ENCODE measurements at places on chromosomes 7 and 10.

- no peak for DNase-seq
Measured at GRCh38 chr10:128386231-128386630, 260.0 kb upstream of the MKI67 start.

GRCh38 chr10:133614830-133615580, 11.6 kb downstream of the FRG2B start:
- DNase-seq = no peak

- DNase-seq = no peak
Measured at GRCh38 chr10:131249238-131249954, 62.1 kb downstream of the TCERG1L start.

GRCh38 chr7:158805937-158806336, 23.4 kb downstream of the ESYT2 start:
- no peak for DNase-seq

- no peak for DNase-seq
Measured at GRCh38 chr7:15648461-15648961, 38.0 kb downstream of the MEOX2 start.

DNA sequence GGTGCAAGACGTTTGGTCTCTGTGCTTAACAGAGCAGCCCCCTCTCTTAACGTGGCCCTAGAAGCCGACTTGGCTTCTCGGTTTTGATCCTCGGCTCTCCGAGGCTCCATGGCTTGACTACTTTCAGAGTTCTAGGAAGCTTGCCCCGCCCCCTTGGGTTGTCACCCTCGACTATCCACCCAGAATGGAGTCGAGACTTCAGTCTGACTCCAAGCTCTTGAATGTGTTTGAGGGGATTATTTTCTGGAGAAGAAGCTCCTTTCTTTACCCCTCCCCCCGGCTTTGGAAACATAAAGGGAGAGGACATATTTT, 448 bp downstream of the SEC24C start:
- peak; percentile 74 for DNase-seq

DNA sequence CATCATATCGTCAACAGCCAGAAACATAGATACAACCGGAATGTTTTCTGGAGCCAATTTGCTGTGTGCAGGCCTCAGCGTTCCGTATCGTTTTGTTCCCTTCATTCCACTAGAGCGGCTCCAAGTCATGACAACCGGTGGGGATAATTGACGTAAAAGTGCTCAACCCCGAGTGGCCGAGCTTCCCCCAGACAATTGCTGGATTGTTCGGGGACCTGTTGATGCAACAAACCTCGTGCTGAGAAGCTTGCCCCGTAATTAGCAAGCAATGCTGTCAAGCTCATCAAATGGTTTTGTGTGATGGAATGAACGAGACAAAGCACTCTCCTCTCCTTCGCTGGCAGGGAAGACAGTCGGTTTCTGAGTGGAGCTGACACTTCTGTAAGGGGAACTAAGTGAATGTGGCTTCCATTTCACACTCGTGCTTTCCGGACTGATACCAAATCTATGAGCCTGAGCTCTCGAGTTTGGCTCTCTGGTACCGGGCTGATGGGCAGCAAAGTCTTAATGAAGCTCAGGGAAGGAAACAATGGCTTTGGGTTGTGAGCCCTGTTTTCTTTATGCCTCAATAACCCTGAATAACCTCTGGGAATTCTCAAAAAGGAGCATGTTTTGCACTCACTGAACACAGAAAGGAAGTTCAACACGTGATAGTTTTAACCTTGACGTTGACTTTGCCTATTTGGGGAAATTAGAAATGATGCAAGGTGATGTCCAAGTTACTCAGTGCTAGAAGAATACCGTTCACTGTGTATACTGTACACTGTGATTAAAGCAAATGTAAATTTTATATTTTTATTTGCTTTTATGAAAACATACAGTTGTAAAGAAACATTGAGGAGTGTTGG, 220.5 kb downstream of the BAMBI start:
- no peak for DNase-seq

GRCh38 chr10:33179067-33179466, 155.4 kb downstream of the NRP1 start:
- no peak for DNase-seq

DNA sequence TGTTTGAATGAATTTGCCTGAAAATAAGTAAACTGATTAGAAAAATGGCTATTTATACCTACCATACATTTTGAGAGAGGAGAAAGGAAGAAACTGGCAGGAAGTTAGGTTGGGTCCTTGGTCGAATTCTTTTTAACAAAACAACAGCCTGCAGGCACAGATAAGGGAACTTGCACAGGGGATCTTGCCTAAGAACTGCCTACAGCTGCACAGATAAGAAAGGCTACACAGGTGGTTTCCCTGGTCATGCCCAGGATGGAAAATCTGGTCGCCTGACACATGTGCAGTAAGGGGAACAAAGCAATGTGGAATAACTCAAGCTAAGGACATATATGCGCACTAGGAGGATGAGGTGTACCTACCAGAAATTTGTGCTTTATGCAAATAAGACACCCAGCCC, 732.1 kb upstream of the POT1 start:
- DNase-seq = no peak

- no peak for DNase-seq
Measured at GRCh38 chr7:111750228-111750627, 187.9 kb upstream of the IMMP2L start.

GRCh38 chr10:73439055-73439454, 5.7 kb upstream of the MSS51 start:
- DNase-seq = no peak

GRCh38 chr10:21260066-21260465, 265.4 kb downstream of the SKIDA1 start:
- no peak for DNase-seq

GRCh38 chr7:42478717-42479116, 241.7 kb upstream of the GLI3 start:
- no peak for DNase-seq

DNA sequence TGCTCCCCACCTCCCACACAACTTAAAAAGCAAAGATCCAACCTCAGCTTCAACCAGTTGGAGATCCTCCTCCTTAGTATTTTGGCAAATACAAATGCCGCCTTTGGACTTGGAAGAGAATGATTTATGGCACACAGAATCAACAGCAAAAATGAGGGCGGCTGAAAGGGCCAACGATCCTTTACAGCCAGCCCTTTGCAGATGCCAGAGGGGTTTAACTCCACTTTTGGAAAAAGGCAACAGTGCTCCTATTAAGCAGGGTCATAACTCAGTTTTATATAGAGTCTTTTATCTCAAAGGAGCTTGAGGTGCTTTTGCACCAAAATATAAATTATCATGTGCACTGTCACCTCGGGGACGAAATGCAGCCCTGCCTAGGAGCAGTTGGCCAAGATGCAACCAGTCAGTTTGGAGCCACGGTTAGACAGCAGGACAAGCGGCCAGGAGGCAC, 56.7 kb upstream of the JCAD start:
- no peak for DNase-seq

- DNase-seq = no peak
Measured at GRCh38 chr10:112963835-112964234, 13.8 kb downstream of the TCF7L2 start.

- no peak for DNase-seq
Measured at GRCh38 chr10:49478819-49479218, 60.1 kb downstream of the ERCC6 start.

DNA sequence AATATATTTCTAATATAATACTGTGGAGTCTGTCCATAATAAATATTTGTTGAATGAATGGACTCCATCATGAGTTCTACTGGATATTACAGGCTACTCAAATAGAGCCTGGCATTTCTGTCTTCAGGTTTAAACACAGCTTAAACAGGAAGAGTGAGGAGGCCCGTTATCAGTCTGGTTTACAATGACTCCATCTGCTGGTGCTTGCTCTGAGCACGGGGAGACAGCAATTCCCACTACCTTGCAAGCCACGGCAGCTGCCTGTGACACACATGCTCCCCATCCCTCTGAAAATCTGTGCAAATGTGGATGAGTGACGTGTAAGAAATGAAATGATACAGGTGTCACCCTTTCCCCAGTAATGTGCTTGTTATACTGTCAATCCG, 293.5 kb upstream of the IMMP2L start:
- no peak for DNase-seq

GRCh38 chr10:121409466-121410104, 188.7 kb downstream of the FGFR2 start:
- no peak for DNase-seq

DNA sequence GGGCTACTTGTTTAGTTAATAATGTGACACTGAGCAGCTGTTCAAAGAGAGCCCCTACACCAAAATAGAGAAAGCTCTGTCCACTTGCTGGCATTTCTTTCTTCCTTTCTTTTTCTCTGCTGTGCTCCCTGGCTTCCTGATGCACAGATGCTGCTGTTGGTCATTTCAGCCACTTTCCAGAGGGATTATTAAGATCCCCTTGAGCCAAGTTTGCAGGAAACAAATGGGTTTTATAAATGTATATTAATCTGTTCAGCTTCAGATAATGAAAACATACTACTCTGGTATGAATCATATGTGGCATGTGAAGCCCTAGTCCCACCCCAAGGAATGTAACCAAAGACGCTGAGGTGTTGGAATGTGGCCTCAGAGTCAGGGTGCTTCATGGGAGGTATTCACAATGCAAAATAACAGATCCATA, 638.2 kb upstream of the FZD8 start:
- DNase-seq = no peak

GRCh38 chr10:61612009-61612408, 50.7 kb upstream of the CABCOCO1 start:
- no peak for DNase-seq

GRCh38 chr7:29326864-29327263, 132.3 kb downstream of the CHN2 start:
- no peak for DNase-seq

- no peak for DNase-seq
Measured at GRCh38 chr10:100749059-100749308, 3.6 kb downstream of the PAX2 start.

- DNase-seq = no peak
Measured at GRCh38 chr7:36971515-36972139, 247.3 kb upstream of the AOAH start.

DNA sequence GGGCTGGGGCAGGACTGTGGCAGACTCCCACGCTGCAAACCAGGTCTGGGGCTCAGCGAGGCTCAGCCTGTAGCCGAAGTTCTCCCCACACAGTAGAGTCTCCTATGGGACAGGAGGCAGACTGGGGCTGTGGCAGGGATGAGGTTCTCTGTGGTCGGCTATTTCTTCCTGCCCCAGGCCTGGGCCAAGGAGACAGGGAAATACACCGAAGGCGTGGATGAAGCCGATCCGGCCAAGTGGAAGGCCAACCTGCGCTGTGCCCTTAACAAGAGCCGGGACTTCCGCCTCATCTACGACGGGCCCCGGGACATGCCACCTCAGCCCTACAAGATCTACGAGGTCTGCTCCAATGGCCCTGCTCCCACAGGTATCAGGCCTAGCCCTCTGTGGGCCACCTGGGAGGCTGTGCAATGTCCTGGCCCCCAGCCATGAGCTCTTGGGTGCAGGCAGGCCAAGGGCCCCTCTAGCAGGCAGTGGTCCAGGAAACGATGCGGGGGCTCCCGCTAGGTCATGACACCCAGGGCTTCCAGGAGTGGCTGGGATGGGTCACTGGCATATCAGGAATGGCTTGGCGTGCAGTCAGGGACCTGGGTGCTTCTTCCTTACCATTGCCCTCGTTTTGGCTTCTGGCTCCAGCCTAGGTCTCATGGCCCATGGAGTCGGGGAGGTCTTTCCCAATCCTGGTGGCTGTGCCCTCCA, 8.1 kb downstream of the IRF5 start:
- DNase-seq = no peak

GRCh38 chr10:5089865-5090264, 4.3 kb upstream of the AKR1C3 start:
- no peak for DNase-seq

GRCh38 chr7:51312951-51313737, 3.5 kb downstream of the COBL start:
- DNase-seq = no peak

DNA sequence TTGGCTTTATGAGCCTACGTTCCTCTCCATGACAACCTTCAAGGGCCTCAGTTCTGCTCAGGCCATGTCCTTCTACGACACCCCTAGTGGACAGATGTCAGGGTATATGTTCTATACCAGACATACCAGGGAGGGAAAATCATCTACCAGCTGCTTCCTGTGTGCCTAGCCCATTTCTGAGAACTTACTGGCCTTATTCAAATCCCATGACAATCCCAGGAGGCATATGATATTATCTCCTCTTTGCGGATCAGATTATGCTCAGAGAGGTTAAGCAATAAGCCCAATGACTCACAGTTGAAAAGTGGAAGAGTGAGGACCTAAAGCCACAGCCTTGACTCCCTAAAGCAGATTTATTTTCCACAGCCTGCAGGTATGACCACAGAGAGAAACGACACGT, 139.3 kb downstream of the GLI3 start:
- DNase-seq = no peak

DNA sequence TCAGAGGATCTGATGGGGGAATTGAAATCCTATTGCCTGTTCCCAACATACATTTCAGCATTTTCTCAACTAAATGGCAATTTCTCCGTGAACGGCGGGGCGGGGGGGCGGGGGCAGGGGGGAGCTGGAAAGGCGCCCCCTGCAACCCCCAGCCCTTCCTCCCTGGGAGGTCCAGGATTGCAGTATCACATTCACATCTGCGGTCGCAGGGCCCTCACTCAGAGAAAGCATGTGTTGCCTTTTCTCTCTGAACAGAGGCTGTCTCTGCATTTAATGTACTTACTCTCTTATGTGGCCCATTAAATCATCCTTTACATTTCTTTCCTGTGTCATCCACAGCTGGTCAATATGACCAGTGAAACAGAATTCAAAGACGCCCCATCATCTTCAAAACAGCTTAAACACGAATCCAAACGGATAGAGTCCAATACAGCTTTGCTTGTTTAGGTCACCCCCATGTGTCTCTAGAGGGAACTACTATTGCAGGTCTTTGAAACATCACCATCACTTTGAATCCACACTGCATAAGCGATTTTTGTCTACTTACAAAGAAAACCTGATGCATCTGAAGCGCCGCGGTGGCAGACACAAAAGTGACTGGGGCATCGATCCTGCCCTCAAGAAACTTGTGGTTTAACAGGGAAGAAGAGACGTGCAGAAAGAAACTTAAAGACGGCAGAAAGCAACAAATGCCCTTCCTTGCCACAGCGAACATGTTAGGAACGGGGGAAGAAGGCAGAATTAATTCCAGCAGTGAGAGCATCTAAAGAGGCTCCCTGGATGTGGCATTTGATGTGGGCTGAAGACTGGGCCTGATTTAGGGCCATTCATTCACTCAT, 17.0 kb upstream of the ECHDC3 start:
- no peak for DNase-seq

DNA sequence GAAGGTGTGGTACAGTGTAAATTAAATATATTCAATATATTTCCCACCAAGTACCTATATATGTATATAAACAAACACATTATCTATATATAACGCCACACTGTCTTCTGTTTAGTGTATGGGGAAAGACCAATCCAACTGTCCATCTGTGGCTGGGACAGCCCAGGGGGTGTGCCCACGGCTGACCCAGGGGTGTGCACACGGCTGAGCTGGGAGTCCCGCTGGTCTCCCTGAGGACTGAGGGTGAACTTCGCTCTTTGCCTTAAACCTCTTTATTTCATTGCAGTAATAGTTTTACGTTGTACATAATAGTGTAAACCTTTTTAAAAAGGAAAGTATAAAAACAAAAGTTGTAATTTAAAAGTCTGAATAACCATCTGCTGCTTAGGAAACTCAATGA, 6.3 kb downstream of the EN2 start:
- no peak for DNase-seq

GRCh38 chr7:42039921-42040320, 197.1 kb downstream of the GLI3 start:
- no peak for DNase-seq

Data from type B pancreatic cell (in vitro differentiated cells).